AML-193 (cell line): ENCODE measurements at places on chromosomes 11 and 22.

GRCh38 chr11:19642185-19643158 is 70.2 kb upstream of the NAV2 start:
- DNase-seq, result no peak

GRCh38 chr11:126512741-126513715 is 157.5 kb downstream of the ST3GAL4 start:
- no peak for DNase-seq

DNA sequence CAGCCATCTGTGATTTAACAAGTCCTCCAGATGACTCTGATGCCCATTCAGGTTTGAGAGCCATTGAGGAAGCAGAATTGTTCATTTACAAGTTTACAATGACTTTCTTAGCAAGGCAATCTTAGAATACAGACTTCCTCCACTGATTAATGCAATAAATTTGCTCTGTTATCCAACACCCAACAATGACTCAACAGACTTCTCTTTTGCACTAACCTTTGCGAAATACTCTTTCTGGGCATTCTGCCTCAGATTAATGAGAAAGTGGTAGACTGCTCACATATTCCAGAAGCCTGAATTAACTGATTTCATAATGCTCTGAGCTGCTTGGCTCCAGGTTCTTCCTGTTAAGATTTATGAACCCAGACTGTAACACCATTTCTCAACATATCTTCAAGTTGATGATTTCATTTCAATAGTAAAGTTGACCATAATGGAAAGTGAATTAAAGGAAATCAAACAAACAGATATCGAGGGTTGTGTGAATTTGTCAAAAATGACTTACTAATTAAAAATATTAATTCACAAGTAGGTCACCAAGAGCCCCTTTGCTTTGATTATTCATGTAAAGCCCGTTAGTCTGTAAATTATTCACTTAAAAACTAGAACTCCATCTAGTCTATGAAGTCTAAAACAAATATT is 70.5 kb upstream of the BLID start:
- peak; percentile 9 for DNase-seq

DNA sequence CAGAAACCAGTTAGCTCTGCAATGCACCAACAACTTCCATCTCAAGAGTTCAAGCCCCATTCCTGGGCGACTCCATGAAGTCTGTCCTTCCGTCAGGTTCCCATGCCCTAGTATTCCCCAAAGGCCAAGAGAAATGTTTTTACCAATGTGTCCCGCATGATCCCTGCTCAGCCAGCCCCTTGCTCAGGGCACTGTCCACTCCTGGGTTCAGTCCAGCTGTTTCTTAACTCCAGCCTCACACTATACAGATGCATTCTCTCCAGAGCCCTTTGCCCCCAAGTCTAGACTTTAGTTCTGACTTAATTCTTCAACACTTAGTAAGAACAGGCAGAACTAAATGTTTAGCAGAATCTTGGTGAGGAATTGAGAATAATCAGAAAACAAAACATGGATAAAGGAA is 497.5 kb downstream of the SOX6 start:
- DNase-seq, result no peak

- DNase-seq, result no peak
These were observed 16.0 kb downstream of the TNRC6B start for GRCh38 chr22:40193429-40194421.

- no peak for DNase-seq
These were observed 28.4 kb upstream of the IZUMO1R start for GRCh38 chr11:94275961-94276360.

DNA sequence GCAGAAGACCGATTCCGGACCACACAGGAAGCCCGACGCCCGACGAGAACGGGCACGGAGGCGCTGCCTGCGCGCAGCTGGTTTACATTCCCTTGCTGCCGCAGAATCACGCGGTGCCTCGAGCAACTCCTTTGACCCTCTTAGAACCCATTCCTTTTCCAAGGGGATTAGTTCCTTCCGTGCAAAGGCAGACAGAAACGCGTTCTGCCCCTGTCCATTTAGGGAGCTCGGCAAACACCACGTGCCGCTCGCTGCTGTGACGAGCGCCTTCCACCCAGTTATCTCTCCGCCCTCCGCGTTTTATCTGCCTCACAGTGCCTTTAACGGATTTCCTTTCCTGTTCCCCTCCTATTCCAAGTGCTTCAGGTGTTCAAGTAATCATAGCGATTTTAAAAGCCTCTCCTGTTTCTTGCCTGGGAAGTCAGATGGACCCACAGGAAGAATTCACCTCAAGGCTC is 24.1 kb upstream of the MICAL3 start:
- DNase-seq, result no peak

- no peak for DNase-seq
These were observed 21.5 kb downstream of the OTUB1 start for GRCh38 chr11:64007629-64008282.

- peak; percentile 46 for DNase-seq
These were observed 1.6 kb upstream of the ELFN2 start for GRCh38 chr22:37428649-37429586.

DNA sequence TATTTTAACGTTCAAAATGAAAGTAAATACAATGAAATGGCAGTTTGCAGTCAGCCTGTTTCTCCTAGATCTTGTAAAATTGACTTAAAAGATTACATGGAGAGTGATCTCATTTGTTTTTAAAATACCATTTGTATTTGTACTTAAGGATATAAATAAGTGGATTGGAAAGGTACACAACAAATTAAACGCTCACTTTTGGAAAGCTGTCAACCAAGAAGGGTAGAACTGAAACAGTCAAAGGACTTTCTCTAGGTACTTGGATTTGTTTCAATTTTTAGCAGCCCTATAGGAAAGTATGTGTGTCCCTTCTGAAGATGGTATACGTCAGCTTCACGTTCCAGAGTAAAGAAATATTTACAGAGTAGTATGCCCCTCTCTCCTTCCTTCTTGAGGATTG is 7.3 kb downstream of the TBRG1 start:
- no peak for DNase-seq

GRCh38 chr22:19394274-19395050 is 37.1 kb downstream of the HIRA start:
- no peak for DNase-seq

DNA sequence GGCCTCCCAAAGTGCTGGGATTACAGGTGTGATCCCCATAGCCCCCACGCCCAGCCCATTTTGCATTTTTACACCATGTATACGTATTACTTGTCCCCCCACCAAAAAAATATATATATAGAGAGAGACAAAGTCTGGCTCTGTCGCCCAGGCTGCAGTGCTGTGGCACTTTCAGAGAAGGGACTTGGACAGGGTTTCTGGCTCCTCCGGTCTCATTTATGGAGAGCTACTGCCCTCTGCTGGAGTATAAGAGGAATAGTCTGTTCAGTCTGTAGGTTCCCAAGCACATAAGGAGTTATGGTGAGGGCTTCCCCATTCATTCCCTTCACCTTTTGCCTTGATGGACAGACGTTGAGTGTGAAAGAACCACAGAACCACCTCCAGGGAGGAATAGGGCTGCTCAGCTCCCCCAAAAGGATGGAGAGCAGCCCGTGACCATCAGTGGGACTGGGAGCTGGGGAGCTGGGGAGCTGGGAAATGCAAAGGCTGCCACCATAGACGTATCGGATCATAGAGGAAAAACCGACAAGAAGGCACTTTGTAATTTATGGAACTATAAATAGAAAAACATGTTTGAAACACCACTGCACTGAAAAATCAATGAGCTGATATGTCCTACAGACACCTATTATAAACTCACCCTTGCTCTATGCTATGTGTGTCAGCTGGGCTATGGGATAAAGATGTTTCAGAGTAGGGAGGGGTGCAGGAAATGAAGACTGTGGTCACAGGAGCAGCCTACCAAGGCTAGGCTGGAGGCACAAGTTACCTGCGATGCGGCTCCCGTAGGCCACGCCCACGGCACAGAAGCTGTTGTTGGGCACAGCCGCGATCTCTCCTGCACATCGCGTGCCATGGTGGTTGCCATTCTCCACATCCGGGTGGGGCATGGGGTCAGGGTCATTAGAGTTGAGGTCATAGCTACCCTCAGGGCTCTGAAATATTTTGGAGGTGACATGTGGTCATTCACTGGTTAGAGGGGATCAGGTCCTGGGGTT is 5.2 kb downstream of the PCSK7 start:
- DNase-seq, result peak; percentile 74

GRCh38 chr22:47853750-47854149 is 1091.3 kb downstream of the TBC1D22A start:
- DNase-seq, result no peak

DNA sequence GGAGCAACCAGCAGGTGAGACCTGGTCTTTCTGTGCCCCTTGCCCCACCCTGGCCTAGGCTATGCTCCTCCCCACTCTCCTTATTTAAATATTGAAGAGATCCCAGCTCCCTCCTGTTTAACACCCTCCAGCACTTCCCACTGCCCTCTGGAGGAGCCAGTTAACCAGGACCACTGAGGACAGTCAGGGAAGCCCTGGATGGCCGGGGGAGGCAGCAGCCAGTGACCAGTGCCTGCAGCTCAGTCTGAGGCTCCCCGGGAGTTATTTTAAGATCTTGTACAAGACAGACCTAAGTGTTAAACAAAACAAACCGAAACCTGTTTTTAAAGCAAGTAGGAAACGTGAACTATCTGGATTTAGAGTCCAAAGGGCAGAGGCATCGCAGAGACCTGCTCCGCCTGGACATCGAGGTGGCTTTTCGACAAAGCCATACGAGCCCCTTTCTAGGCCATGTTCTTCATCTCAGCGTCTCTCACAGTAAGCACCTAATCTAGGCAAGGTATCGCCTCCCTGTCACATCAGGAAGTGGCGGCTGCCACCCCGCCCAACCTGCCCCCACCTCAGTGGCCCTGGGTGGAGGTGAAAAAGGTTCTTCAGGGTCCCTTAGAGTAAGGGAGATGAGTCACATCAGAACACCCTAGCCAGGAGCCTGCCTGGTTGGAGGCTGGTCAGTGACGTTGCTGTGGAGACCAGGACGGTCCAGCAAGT is 35.2 kb downstream of the TRMU start:
- DNase-seq, result no peak

- DNase-seq, result no peak
These were observed 362.6 kb upstream of the C11orf87 start for GRCh38 chr11:109059402-109059801.

GRCh38 chr22:37343863-37344734 is 61.8 kb downstream of the CYTH4 start:
- no peak for DNase-seq

- DNase-seq, result no peak
These were observed 563 bp downstream of the MDK start for GRCh38 chr11:46381819-46382645.

GRCh38 chr22:46797355-46797754 is 34.9 kb downstream of the TBC1D22A start:
- DNase-seq, result peak; percentile 2

- DNase-seq, result no peak
These were observed at the start of gene PRG2 for GRCh38 chr11:57390535-57390934. Gene PRG2 (minus strand): TSS chr11:57390650. CDS start chr11:57389944, 706 bp downstream.

DNA sequence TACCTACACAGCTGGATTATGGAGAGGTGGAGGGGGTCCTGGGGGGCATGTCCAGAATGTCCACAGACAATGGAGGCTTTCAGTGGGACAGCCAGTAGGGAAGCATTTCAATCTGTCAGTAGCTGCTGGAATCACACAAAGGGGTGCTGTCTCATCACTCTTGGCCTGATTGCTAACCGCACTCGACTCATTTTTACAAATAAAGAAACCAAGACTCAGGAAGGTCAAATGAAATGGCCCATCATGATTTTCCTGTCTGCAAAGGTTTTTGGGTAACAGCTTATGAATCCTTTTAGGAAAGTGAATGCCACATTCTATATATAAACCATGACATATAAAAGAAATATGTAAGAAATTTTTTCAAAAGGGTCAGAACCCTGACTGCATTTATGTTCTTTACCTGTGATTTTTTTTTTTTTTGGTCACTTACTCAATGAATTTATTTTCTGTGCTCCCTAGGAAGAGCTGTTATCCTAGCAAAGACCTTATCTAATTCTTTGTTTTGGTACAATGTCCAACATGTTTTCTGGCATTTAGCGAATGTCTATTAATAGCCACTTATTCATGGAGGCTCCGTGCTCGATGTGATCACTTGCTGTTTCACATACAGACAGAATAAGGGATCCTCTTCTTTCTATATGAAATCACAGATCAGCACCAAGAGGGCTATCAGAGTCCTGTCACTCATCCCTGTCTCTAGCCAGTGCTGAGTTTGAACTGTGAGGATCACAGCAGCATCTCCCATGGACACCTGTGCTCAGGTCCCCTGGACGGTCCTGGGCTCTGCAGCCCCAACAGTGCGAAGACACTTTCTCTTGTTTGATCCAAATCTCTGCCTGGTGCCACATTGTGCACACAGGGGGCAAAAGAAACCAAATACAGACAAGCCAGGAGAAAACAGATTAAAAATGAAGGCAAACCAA is 979.7 kb downstream of the NTM start:
- no peak for DNase-seq

DNA sequence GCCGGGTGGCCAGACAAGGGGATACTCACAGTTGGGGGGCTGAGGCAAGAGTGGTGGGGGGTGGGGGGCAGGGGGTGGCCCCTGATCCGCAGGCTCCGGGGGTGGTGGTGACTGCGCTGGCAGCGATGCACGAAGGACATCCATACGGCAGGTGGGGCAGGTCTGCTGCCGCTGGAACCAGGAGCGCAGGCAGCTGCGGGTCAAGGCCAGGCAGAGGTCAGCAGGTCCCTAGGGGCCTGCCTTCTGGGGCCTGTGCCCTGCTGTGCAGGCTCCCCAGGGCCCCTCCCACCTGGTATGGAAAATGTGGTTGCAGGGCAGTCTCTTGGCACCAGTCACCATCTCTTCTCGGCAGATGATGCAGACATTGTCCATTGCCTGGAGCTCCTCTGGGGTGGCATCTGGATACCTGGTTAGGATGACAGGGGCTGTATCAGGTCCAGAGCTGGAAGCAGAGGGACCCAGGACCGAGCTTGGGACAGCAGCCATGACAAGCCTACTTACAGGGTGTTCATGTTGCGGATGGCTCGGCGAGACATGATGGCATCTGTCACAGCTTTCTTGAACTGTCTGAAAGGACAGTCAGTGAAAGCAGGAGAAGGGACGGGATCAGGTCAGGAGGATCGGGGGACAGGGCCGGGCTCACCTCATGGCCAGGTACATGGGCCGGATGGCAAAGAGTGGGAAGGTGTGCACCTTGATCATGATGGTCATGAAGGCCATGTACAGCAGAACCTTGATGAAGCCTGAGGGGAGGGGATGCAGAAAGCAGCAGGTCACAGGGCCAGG is 3.5 kb downstream of the SYVN1 start:
- DNase-seq, result no peak

DNA sequence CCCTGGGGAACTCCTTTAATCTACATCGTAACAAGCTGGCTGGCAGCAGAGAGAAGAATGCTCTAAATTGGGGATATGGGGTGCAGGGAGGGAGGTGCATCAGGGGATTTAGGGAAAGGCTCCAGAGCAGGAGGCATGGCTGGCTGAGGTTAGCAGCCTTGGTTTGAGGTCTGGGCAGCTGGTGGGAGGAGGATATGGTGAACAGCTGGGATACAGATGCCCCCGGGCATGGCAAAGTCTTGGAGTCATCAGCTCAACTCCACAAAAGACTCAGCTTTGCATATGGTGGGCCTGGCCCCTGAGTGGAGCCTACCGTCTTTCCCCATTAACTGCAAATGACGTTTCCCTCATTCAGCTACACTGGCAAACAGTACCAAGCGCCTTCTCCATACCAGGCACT is 5.4 kb downstream of the FAM83F start:
- no peak for DNase-seq
